ENCODE measurements at places on chromosomes 7 and 10. TPM values are rescaled to one million over a fixed set of nuclear protein-coding genes. Genes with fewer than 3 reads are reported as not detected.

Gene ABCC2
- total RNA-seq, result 0.62 TPM

Gene CYP3A4
- total RNA-seq, result not detected

Gene AKR1B15
- not detected for total RNA-seq

Gene BLNK
- total RNA-seq, result 0.78 TPM

Gene POLR2J2
- total RNA-seq, result 7.5 TPM

All from gastroesophageal sphincter (tissue), 4 donors.